ENCODE measurements at places on chromosomes 16 and 17.

GRCh38 chr16:52399116-52399515 is 147.8 kb downstream of the TOX3 start:
- DNase-seq = no peak

DNA sequence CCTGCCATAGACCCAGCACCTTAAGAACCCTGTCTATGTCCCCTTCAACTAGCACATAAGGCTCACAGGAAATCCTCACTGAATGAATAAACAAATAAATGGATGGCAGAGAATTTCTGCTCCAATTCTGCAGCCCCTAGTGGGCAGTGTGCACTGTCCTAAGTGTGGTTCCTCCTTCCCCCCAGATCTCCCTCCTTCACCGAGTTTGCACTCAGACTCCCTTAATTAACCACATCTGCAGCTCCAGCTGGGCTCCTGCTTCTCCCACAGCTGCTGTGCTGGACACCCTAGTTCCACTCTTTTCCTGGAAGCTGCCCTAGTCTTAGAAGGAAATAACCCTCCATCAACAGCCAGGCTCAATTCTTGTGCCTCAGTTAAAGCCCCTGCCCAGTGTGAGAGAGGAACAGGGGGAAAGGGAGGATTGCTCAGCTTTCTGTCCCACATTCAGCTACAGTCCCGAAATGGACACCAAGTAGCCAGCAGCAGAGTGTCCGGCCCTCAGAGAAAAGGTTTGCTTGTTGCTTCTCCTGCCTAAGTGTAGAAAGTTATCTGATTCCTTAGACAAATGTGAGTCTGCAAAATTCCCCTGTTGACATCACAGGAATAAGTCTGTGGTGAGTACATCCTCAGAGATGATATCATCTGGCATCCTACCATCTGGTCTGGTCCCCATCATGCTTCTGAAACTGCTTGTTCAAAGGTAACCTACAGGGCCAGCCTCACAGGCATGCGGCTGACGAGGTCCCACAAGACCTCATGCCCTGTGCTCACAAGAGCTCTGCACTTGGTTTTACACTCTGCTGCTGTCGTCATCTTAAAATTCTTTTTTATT is 12.3 kb downstream of the LRRC3C start:
- peak; percentile 55 for DNase-seq

GRCh38 chr16:19396555-19397011 is 21.1 kb upstream of the TMC5 start:
- DNase-seq = no peak

- no peak for DNase-seq
Measured at GRCh38 chr16:3720418-3720817, 3.1 kb upstream of the TRAP1 start.

DNA sequence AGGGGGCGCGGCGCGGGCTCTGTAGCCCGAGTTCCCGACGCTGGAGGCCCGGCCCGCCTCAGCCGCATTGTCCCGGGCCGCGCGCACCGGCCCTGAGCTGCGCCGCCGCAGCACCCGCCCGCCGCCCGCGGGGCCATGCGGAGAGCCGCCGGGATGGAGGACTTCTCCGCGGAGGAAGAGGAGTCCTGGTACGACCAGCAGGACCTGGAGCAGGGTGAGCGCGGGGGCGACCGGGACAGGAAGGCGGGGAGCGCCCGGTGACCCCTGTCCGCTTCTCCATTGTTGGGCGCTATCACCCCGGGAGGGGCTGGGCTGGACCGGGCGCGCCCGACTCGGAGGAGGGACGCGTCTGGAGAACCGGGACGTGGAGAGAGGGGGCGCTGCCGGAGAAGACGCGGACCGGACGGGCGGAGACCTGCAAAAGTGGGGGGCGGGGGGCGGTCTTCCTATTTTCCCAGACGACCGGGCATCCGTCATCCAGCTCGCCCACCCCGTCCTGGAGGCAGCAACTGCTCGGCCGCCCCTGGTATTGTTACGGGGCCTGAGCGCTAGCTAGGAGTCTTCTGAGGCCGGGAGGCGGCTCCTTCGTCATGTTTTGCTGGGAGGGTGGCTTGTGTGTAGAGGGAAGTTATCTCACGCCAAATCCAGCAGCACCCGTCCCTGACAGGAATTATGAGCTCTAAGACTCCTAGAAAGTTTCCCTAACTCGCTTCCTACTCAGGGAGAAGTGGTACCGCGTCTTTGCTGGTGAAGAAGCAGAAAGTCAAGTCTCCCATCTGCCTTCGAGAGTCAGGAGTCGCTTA is 678 bp downstream of the CDR2L start:
- peak; percentile 33 for DNase-seq

DNA sequence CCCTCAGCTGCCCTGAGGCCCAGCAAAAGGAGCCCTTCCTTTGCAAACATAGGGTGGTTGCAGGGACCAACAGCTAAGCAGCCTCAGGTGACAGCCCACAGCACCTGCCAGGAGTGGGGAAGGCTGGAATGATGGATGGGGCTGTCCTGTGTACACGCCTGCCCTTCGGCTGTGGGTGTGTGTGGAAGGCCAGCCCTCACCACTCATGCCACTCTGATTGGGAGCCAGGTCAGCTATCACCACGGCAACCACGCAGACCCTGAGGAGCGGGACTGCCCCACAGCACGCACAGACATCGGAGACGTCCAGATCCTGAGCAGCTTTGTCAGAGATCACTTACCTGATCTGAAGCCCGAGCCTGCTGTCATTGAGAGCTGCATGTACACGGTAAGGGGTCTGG is 11.9 kb downstream of the PIPOX start:
- no peak for DNase-seq

- no peak for DNase-seq
Measured at GRCh38 chr17:55816532-55817396, 65.9 kb downstream of the PCTP start.

- no peak for DNase-seq
Measured at GRCh38 chr16:31875112-31875803, 1.7 kb downstream of the ZNF267 start.

GRCh38 chr17:19900809-19901208 is 33.1 kb upstream of the ULK2 start:
- no peak for DNase-seq

DNA sequence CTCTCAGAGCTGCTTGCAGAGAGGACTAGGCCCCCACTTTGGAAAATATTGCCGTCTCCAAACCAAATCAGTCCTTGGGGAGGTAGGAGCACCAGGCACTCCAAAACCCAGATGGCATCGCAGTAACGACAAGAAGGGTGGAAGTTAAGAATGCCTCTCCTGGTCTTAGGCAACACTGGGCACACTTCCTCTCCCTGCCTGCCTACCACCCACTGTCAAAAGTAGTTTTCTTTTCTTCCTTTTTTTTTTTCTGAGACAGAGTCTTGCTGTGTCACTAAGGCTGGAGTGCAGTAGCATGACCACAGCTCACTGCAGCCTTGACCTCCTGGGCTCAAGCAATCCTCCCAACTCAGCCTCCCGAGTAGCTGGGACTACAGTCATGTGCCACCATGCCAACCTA is 47.2 kb downstream of the SRL start:
- no peak for DNase-seq

DNA sequence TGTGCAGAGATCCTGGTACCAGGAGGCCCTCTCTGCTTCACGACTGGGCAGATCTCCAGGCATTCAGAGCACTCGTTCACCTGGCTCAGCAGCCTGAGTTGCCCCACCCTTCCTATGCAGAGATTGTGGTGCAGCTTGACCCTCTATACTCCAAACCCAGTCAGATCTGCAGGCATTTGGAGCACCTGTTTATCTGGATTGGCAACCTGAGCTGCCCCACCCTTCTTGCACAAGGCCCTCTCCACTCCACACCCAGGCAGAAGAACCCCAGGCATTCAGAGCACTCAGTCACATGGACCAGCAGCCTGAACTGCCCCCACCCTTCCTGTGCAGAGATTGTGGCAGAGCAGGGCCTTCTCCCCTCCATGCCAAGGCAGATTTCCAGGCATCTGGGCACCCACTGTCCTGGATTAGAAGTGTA is 88.4 kb upstream of the CDH5 start:
- no peak for DNase-seq

- DNase-seq = no peak
Measured at GRCh38 chr16:66205287-66206231, 160.9 kb upstream of the CDH5 start.

DNA sequence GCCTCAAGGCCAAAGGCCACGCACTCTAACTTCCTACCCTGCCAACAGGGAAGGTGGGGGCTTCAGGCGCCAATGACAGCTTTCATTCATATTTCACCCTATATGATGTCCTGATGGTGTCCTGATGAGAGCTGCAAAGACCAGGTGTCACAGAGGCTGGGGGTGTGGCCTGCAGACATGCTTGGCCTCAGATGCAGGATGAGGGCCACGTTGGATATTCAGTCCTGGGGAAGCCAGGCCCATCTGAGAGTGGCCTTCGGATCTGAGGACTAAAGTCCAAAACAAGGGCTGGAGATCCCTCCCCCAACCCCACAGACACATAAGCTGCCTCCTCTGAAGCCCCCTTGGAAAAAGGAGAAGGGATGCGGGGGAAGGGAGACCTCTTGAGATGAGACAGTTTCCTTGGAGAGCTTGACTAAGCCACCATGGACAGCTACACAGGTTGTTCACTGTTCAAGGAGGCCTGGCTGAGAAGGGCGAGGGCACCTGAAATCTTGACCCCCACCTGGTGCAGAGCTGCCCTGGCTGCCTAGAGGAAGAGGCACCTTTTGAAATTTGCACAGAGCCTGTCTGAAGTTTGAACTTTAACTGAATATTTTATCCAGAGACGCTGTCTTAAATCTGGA is 24.3 kb upstream of the GSG1L start:
- DNase-seq = no peak

GRCh38 chr17:6245301-6246177 is 175.4 kb downstream of the WSCD1 start:
- no peak for DNase-seq

GRCh38 chr17:41691031-41691777 is 2.5 kb downstream of the EIF1 start:
- no peak for DNase-seq

- no peak for DNase-seq
Measured at GRCh38 chr16:78147911-78148401, 48.5 kb downstream of the WWOX start.

DNA sequence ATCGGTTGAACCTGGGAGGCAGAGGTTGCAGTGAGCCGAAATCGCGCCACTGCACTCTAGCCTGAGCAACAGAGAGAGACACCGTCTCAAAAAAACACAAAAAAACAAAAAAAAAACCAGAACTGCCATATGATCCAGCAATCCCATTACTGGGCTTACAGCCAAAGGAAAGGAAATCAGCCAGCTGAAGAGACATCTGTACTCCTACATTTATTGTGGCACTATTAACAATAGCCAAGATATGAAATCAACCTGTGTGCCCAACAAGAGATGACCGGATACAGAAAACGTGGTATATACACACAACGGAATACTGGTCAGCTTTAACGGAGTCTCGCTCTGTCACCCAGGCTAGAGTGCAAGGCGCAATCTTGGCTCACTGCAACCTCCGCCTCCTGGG is 14.6 kb downstream of the FANCA start:
- no peak for DNase-seq

GRCh38 chr16:52050418-52050817 is 496.5 kb downstream of the TOX3 start:
- no peak for DNase-seq

DNA sequence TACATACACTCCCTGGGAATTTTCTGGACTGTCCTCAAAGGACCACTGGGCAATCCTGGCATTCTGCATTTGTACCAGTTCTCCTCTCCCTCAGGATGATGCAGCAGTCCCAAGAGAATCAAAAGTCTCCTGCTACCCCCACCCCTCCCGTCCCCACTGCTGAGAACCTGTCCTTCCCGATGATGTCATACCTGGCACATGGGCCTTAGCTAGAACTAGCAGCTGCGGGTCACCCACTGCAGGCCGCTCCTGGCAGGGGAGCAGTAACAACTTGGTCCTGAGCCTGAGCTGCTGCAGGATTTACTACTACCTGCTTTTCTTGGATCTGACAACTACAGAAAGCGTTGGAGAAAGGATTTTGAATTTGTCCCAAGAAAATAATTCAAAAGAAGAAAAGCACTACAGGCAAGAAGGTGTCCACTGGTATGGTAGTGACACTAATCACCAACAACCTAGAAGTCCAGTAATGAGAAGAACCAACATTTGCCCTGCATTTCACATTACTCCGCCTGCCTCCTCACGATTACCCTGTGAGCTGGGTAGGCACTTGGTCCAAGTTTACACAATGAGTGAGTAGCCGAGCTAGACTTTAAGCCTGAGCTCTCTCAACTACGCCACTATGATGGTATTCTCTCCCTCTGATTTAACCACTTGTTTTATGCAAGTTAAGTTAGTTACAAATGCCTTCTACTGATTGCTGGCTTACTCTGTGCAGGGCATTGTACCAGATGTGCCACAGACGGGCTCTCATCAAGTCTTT is 55.3 kb upstream of the ETV4 start:
- no peak for DNase-seq

- DNase-seq = peak; percentile 16
Measured at GRCh38 chr16:13453938-13454553, 465.9 kb upstream of the ERCC4 start.

- DNase-seq = no peak
Measured at GRCh38 chr16:73882651-73883050, 414.0 kb upstream of the PSMD7 start.

- no peak for DNase-seq
Measured at GRCh38 chr16:9484881-9485280, 393.4 kb downstream of the HAPSTR1 start.

- no peak for DNase-seq
Measured at GRCh38 chr17:47928415-47928814, 13.0 kb upstream of the PNPO start.

- DNase-seq = no peak
Measured at GRCh38 chr16:19655242-19655777, 62.7 kb downstream of the KNOP1 start.

DNA sequence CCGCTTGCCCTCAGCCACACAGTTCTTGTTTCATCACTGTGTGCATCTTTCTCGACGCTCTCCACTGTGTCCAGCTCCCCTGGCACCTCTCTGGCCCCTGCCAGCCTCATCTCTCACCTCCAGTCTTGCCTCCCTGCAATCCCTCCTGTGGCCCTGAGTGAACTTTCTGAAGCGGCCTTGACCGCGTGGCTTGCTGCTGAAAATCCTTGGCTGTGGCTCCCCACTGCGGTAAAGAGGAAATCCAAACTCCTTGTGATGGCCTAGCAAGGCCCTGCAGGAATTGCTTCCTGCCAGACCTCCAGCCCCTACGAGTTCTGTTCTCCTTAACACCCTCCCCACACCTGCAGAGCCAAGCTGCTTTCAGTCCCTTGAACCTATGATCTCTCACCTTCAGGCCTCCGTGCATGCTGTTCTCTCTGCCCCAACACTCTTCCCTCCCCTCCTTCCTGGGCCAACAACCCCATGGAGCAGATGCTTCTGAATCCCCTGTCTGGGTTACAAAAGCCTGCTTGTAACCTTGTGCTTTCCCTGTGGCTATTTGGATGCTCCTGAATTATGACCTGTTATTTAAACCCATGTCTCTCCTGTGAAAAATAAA is 33.6 kb upstream of the BRD7 start:
- no peak for DNase-seq

All from activated CD4-positive, alpha-beta memory T cell treated with anti-CD3 and anti-CD28 coated beads, Interleukin-2, amount 10 ng/mL, durations not matched to agents 7 days and 5 days (primary cell).